ENCODE measurements at places on chromosomes 1 and 21.

DNA sequence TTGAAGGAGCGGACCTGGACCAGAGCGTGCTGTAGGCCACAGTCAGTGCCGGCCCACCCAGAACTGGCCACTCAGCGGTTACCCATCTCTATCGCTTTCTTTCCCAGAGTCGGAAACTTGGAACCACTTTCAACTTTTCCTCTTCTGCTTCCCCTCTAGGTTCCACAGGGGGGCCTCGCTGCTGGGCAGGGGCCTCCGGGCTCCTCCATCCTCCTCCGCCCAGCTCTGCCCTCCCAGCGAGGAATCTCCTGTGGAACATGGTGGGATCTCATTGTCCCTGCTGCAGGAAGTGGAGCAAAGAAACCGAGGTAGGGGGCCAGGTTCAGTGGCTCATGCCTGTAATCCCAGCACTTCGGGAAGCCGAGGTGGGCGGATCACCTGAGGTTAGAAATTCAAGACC, 139.2 kb downstream of the ETS2 start:
- DNase-seq = no peak

- no peak for DNase-seq
Observed at GRCh38 chr1:157466011-157466410, 86.3 kb downstream of the FCRL5 start.

DNA sequence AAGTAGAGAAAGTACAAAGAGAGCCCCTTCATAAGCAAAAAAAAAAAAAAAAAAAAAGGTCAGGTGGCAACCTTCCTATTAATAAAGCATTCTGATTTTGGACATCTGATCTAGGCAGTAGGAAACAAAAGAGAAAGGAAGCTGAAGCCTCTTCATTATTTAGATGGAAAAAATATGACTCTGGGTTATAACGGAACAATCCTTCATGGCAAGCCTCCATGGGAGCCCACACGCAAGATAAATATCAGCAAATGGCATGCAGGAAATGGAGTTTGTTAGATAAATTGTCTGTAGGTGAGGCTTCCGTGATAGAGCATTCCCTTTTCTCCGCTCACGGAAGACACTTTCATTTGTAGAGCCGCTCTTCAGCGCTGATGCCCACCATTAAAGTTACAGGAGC, 381.0 kb downstream of the TTLL7 start:
- DNase-seq = no peak

GRCh38 chr1:93710499-93711453, 29.1 kb upstream of the BCAR3 start:
- no peak for DNase-seq

DNA sequence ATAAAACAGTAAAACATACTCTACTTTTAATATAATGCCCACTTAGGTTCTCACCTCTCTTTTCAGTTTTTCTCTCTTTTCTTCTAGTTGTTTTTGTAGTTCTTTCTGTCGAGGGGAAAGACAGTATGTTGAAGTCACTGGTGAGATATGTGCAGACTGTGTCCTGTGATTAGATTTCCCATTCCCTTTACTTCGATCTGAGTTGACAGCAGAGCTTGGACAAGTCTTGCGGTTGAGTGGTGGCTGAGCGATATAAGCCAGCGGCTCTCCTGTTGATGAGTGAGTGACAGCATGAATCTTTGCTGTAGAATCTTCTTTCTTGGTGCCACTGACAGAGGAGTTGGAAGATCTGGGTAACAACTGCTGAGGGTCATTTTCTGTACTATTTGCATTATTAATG, 6.0 kb downstream of the CCDC181 start:
- no peak for DNase-seq

DNA sequence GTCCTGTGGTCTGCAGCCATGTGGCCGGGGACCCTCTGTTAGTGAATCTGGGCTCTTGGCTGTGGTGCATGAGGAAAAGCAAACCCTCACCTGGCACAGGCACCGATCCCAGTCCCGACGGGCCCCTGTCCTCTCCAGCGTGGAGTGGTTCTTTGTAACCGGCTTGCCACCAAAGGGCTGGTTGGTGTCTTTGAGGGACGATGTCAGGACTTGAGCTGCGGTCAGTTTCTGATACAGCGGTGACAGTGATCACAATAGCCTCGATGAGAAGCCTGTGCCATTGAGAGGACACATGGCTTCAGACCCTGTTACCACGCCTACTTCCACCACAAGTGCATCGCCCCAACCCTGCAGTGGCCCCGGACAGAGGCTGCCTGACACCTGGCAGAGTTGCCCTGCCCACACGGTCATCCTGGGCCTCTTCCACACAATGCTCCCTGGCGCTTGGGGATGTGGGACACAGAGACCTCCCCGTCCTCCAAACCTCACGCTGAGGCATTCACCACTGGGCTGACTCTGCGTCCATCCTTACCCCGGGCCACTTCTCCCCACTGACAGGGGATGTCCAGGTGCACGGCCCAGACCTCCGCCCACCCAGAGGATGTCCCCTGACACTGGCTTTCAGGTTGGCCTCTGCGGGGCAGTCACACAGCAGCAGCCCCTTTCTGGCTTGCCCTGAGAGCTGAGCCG, 18.8 kb upstream of the ACTRT2 start:
- no peak for DNase-seq

DNA sequence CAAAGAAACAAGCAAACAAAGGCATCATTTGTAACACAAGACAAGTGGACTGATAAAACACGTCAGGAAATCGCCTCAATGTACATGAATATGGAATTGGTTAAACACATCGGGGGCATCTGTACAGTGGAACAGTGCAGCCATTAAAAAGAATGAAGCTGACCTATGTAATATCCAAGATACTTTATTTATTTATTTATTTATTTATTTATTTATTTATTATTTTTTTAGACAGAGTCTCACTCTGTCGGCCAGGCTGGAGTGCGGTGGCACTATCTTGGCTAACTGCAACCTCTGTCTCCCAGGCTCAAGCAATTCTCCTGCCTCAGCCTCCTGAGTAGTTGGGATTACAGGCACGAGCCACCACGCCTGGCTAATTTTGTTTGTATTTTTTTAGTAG, 75.4 kb upstream of the SLC45A1 start:
- DNase-seq = no peak

GRCh38 chr21:18467715-18468114, 64.1 kb upstream of the TMPRSS15 start:
- no peak for DNase-seq

DNA sequence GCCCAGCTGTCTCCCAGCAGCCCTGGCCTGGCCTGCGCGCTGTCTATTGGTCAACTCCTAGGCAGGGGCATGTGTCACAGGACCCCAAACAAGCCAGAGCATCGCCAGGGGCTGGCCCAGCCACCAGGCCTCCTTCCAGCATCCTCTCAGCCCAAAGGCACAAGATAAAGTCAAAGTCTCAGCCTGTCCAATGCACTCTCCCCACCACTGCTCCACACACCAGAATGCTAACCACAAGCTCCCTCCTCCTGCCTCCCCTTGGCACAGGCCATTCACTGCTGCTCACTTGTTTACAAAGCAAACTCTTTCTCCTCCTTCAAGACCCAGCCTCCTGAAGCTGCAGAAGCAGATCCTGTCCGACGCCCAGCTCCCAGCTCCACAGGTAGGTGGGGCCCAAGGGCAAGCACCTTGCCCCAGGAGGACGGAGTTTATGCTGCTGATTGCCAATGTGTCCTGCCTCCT, 133.4 kb downstream of the DMRTB1 start:
- no peak for DNase-seq

GRCh38 chr1:2628191-2628932, 4.5 kb downstream of the MMEL1 start:
- DNase-seq = no peak

GRCh38 chr1:61887076-61887867, 145.0 kb downstream of the PATJ start:
- DNase-seq = no peak

- peak; percentile 48 for DNase-seq
Observed at GRCh38 chr21:43866659-43867331, 1.8 kb downstream of the AGPAT3 start.

GRCh38 chr1:54302951-54303843, 103.0 kb downstream of the SSBP3 start:
- no peak for DNase-seq

DNA sequence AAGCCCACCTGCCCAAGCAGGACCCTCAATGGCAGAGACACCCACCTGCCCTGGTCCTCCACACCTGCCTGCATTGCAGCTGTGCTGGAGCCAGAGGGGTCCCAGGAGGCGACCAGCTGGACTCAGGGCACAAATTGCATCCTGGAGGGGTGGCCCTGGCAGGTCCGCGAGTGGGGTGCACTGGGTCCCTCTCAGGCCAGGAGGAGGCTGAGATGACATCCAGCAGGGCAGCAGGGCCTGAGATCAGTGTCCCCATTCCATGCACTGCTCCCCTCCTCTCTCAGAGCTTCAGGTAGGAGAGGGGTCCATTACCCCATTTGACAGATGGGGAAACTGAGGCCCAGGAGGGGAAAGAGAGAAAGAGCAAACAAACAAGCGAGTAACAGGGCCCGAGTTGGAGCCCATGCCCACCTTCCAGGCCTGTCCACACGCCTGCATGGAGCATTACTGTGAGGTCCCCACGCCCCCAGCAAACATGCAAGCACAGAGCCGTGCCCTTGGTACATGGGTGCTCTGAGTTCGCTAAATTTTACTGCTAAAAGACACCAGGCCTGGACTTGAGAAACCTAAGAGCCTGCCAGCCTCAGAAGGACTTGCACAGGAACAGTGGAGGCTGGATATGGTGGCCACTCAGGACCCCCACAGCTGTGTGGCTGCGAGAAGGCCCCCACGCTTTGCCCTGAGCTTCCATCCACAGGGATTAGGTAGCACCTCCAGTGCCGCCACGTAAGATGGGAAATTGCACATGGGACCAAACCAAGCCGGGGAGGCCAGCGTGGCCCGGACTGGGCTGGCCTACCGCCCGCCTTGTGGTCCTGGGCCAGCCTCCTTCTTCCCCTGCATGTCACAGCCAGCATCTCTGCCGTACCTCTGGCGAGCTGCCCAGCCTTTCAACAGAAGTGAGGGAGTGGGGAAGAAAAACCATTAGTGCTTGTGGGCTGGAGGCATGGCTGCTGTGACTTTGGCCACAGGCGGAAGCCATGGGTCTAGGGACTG, 7.4 kb downstream of the WNT3A start:
- DNase-seq = no peak

DNA sequence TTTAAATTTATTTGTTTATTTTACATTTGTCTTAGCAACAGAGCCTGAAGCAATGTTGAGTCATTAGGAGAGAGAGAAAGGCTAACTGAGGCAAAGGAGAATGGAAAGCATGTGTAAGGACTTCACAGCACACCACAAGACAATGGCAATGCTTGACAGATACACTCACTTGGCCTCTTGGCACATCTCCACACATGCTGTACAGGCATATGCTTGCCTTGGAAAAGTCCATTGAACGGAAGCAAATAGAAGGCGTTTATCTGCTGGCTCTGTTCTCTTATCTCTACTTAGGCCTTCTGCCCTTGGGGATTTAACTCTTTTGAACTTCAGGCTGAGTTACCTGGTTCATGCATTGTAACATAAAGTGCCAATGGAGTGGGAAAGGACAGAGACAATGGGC, 262.2 kb upstream of the POU3F1 start:
- DNase-seq = no peak

GRCh38 chr1:85581802-85582686, 1.5 kb downstream of the CCN1 start:
- DNase-seq = no peak

GRCh38 chr1:94929351-94930217, 2.7 kb upstream of the CNN3 start:
- no peak for DNase-seq

DNA sequence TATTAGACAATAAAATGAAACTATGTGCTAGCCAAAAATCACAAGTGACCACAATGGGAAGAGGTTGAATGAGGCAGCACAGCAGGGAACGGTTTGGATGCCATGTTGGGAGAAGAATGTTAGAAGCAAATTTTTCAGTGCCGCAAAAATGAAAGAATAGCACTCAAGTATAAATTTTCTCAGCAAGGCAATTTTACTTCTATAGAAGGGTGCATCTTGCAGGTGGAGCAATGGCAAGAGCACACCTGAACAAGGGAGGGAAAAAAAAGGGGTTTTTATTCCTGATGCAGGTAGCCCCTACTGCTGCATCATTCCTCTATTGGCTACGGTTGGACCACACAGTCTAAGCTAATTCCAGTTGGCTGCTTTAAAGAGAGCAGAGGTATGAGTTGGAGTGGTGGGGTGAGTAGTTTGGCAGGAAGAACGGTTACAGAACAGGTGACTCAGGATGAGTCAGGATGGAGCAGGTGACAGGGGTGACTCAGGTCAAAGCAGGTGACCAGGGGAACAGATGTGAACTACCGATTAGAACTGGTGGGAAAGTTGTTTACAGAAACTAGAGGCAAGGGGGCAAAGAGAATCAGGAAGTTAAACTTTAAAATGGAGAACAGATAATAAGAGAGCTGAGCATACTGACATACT, 301.1 kb upstream of the NRIP1 start:
- DNase-seq = no peak

DNA sequence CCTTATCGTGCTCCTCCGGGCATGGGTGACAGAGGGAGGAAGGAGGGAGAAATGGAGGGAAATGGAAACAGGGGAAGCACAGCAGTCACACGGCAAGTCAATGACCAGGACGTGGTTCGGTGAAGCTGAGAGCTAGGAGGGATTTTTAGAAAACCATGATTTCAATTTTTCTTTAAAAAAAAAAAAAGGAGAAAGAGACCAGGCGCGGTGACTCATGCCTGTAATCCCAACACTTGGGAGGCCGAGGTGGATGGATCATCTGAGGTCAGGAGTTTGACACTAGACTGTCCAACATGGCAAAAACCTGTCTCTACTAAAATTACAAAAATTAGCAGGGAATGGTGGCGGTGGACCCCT, 776 bp upstream of the TNFRSF9 start:
- DNase-seq = no peak

- no peak for DNase-seq
Observed at GRCh38 chr1:6163191-6163972, 16.7 kb downstream of the CHD5 start.

- DNase-seq = no peak
Observed at GRCh38 chr1:173377266-173377665, 99.9 kb upstream of the PRDX6 start.

DNA sequence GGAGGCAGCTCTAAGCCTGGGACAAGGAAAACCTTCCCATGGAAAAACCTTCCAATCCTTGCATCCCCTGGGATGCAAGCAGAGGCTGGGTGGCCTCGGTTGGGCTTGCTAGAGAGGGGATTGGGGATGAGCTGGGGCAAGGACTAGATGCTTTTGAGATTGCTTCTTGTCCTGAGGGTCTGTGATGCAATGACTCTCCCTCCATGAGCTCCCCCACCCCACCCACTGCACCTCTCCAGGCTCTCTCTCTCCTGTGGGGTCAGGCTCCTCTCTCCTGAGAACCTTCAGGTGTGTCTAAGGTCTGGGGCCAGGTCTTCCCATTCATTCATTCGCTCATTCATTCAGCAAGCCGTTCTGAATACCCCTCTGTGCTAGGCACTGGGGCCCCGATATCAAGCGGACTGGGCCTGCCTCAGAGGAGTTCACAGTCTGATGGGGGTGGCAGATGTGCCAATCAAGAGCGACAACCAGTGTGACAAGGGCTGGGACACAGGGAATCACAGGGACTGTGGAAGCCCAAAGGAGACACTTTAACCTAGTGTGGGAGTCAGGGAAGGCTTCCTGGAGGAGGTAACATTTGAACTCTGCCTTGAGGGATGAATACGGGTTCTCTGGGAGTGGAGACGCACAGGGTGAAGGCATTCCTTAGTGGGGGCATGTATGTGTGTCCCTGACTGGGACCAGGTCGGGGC, 6.5 kb downstream of the LDLRAD1 start:
- DNase-seq = no peak

- no peak for DNase-seq
Observed at GRCh38 chr1:24860841-24861240, 69.2 kb downstream of the RUNX3 start.

GRCh38 chr1:159030877-159031447, 21.3 kb downstream of the IFI16 start:
- DNase-seq = no peak

Measured in activated CD4-positive, alpha-beta T cell treated with anti-CD3 and anti-CD28 coated beads, Interleukin-2, amount 50 U/mL, for 1 hour (primary cell).